ENCODE measurements at places on chromosomes 12 and 14. TPM values are rescaled to one million over a fixed set of nuclear protein-coding genes. Genes with fewer than 3 reads are reported as not detected.
A peak's percentile ranks its signal among the peaks of the same experiment; 100 is the strongest.

- DNase-seq: peak; percentile 77
Measured at GRCh38 chr12:90090929-90091651, 382.5 kb upstream of the ATP2B1 start.

- DNase-seq: no peak
Measured at GRCh38 chr12:26396402-26396801, 201.0 kb downstream of the SSPN start.

- DNase-seq: no peak
Measured at GRCh38 chr12:90305379-90305778, 596.7 kb upstream of the ATP2B1 start.

DNA sequence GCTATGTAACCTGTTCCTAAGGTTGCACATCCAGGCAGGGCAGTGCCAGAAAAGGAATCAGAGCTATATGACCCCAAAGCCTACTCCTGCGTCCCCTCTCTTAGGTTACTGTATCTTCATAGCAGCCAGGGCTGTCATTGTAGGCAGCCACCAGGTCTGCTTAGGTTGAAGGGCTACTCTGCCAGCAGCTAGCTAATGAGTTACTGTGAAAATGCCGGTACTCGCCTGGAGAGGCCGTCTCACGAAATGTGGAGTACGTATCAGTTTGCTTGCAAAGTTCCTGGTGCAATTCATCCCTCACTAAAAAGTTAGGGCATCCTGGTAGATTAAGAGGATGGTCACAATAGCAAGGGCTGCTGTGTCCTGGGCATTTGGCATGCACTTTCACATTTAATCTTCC lies 50.9 kb downstream of the RPH3A start:
- DNase-seq: no peak

- no peak for DNase-seq
Measured at GRCh38 chr14:36222952-36223468, 46.5 kb upstream of the PTCSC3 start.

- no peak for DNase-seq
Measured at GRCh38 chr12:27199638-27200300, 44.3 kb upstream of the STK38L start.

- no peak for DNase-seq
Measured at GRCh38 chr12:108430245-108430644, 84.8 kb upstream of the FICD start.

GRCh38 chr12:69239922-69240630 lies 707 bp downstream of the CPSF6 start:
- peak; percentile 43 for DNase-seq

GRCh38 chr12:128784030-128784760 lies 39.6 kb downstream of the SLC15A4 start:
- peak; percentile 10 for DNase-seq

- no peak for DNase-seq
Measured at GRCh38 chr12:64385019-64385418, 5.5 kb downstream of the C12orf56 start.

DNA sequence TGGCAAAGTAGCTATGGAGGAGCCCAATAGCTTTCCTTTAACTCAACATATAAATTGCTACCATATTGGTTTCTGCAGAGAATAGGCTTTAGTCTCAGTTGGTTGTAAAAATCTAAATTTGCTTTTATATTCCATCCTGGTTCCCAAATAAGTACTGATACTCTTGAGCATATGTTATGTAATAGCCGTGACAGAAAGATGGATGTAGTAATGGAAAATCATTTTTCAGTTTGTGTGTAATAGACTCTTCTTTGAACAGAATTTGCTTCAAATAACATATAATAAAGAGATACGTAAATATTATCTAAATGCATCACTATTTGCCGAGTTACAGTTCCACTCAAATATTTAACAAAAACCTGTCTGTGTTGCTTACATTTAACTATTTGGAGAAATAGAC lies 271.6 kb downstream of the LRFN5 start:
- no peak for DNase-seq

DNA sequence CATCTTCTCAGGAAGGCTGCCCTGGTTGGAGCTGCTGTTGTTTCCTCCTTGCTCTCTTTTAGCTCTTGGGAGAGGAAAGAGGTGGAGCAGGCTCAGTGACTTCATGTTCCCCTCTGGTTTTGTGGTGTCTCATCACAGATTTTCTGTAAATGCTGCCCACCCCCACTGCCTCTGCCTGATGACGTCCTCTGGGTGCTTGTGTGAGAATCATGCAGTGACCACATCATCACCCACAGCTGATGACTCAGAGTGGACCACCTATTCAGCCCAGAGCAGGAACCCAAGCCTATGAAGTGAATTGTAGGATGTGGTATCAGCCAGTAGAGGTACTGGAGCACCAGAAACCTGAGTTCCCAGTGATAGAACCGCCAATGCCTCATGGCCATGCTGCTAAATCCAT lies at the start of gene GZMB:
TSS of gene GZMB (minus strand) at position 33 of the 400 bp plus-strand sequence. CDS start at position 3, 30 bp downstream.
- DNase-seq: no peak

DNA sequence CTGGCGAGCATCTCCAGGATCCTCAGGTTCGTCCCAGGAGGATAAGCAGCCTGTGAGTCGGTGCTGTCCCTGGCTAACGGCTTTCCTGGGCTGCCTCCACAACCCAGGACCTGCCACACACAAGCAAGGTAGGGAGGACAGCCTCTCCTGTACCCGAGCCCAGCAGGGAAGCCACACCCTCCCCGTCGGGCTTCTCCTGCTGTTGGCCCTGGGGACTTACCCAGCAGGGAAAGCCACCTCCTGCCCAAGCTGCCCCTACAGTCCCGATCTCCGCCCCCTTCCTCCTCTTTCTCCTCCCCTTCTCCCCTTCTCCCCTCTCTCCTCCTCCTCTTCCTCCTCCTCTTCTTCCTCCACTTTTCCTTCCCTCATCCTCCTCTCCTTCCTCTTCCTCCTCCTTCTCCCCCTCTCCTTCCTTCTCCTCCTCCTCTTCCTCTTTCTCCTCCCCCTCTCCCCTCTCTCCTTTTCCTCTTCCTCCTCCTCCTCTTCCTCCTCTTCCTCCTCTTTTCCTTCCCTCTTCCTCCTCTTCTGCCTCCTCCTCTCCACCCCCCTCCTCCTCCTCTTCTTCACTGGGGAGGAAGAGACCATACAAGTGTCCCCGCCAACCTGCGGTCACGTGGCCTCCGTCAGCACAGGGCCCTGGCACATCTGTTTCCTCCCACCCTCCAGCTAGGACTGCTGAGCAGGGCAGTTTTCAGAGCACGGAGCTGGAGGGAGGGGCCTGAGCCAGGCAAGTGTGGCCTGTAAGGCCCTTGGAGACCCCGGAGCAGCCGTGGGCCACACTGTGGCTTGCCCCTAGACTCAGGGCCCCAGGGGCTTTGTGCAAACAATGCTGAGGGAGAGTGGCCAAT lies 17.3 kb upstream of the RFLNA start:
- DNase-seq: no peak

GRCh38 chr12:17489452-17489851 lies 600.5 kb downstream of the RERGL start:
- DNase-seq: no peak

DNA sequence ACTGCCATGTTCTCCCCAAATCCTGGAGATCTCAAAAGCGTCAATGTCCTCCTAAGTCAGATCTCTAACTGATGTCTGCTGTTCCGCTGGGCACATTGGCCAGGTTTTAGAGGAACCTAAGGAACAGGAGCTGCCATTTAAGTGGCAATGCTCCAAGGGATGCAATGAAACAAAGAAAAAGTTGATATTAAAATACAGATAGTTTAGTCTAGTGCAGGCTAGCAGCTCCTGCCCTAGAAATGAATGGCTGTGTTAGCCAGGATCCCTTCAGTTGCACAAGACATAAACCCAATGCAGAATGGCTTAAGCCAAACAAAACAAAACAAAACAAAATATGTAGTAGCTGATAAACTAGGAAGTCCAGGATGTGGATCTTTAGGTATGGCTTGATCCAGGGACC lies 144.1 kb downstream of the HMGA2 start:
- no peak for DNase-seq

DNA sequence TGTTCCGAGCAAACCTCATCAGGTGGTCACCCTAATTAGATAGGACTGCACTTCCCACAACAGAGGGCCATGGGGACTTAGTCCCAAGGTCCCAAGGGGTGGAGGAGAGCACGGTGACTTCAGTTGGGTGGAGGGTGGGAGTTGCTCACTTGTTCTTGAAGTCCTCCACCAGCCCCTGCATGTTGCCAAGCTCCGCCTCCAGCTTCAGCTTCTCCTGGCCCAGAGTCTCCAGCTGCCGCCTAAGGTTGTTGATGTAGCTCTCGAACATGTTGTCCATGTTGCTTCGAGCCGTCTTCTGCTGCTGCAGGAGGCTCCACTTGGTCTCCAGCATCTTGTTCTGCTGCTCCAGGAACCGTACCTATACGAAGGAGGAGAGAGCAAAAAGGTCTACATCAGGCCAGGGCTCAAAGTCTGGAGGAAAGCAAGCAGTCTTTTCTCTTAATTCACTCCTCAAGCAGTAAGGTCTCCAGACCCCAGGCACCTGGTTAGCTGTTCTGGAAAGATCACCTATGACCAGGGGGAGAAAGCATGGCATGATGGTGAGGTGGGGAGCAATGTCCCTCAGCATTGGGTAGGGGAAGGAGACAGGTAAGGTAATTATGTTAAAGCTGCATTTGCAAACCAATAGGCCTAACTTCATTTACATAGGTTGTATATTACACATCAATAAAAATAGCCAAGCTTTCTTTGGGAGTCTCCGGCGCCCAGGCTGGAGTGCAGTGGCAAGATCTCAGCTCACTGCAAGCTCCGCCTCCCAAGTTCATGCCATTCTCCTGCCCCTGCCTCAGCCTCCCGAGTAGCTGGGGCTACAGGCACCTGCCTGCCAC lies 2.9 kb downstream of the KRT8 start:
- no peak for DNase-seq

DNA sequence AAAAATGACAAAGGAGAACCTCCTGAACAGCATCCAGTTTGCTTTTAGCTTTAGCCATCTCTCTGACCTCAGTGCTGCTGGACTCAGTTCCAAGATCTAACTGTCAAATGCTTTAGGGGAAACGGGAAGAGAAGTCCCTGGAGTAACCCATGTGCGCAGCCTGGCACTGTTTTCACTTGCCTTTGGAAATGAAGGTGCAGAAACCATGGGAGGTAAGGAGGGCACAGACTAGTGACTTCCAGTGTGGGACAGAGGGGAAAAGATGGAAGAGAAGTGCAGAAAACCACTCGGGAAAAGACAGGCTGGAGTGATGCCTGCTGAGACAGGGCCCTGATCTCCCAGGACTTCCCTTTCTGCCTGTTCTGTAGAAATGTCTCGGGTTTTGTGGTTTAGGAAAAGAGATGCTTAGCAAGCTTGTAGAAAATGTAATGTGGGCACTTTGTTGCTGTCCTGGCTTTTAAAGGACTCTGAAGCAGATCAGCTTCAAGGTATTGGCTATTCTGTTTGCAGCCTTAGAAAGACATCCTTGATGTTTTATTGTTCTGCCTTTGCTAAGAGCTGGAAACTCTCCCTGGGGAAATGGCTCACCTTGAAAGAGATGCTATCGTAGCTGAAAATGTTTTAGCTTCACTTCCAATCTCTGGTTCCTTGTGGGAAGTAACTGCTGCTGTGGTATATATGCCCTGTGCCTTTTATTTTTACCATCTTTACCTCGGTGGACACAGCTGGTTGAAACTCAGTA lies 124.6 kb upstream of the HIF1A start:
- DNase-seq: no peak

DNA sequence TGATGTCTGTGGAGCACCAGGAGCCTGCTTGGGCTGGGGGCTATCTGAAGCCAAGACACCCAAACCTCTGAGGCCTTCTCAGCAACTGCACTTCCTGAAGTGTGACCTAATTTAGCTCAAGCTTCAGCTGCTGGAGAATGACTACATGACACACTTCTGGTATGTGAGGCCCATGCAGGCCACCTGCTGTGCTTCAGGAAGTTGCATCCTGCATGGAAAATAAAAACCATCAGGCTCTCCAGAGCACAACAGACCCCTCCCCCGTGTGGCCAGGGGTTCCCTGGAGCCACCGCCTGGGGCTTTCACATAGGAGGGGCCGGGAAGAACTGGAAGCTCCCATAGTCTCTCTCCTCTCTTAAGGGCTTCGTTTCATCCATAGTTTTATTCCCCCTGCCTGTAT lies 217.7 kb downstream of the SLC15A4 start:
- no peak for DNase-seq

- DNase-seq: no peak
Measured at GRCh38 chr14:35044939-35045797, 904 bp upstream of the FAM177A1 start.

DNA sequence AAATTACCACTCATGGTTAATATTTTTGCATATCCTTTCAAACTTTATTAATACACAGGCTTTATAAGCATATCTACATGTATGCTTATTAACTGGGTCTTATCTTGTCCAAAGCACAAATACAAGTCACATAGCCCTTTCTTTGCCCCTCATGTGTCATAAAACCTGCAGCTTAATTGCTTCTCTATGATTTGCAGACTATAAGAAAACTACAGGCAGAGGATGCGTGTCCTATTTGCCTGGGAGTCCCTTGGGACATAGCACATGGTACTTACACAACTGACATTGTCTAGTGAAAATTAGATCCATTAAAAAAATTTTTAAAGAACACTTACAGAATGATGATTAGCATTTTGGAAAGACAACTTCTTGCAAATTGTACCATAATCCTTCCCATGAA lies 190.5 kb upstream of the PLEKHA5 start:
- DNase-seq: no peak

GRCh38 chr12:26298785-26299621 lies 103.6 kb downstream of the SSPN start:
- no peak for DNase-seq

GRCh38 chr14:98578204-98578603 lies 693.8 kb downstream of the BCL11B start:
- peak; percentile 39 for DNase-seq

GRCh38 chr14:63051992-63052391 lies 6.7 kb upstream of the KCNH5 start:
- DNase-seq: no peak

DNA sequence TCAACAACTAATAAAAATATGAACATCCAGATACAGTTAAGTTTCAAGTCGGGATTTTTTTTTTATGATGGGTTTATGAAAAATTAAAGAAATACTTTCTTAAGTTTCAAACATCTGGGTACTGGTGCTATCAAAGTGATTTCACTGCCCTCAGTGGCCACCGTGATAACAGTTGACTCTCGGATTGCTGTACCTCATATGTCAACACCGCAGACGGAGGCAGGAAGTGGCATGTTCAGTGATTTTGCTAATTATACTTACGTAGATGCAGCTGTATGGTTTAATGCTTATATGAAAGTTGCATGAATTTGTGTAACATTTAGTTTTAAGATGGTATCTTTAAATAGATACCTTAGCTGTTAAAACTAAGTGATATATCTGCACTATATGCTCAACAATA lies 20.8 kb upstream of the FBLN5 start:
- DNase-seq: no peak

- no peak for DNase-seq
Measured at GRCh38 chr12:70603044-70603443, 34.2 kb downstream of the PTPRB start.

- DNase-seq: no peak
Measured at GRCh38 chr14:27061299-27061698, 463.5 kb upstream of the NOVA1 start.

CAPZA3 gene
- total RNA-seq: not detected

LRRC9 gene
- total RNA-seq: not detected

PROX2 gene
- not detected for total RNA-seq

ESRRB gene
- 0.03 TPM for total RNA-seq

SLC17A8 gene
- total RNA-seq: not detected

CEP128 gene
- 4.9 TPM for total RNA-seq

SIX6 gene
- not detected for total RNA-seq

P2RX2 gene
- not detected for total RNA-seq

KICS2 gene
- total RNA-seq: 1.8 TPM

MAP3K9 gene
- total RNA-seq: 0.22 TPM

PPFIBP1 gene
- total RNA-seq: 86.9 TPM

ENDOU gene
- total RNA-seq: not detected
